ENCODE measurements at places on chromosomes 5 and 9.

DNA sequence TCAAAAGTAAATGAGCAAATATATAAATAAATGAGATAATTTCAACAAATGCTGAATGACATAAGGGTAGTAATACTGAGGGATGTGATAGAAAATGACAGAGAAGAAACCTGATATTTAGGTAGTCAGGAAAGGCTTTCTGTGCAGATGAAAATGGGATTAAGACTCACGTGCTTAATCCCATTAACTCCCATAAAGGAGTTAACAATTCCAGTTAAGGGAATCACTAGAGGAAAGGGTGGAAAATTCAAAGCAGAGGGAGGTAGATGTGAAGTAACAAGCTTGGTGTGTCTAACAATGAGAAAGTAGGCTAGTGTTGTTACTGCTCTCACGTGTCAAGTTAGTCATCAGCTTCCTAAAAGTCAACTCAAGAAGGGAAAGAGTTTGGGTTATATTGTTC lies 90.5 kb upstream of the TRIM32 start:
- no peak overlapping the region for H3K27ac ChIP-seq
- H3K4me3 ChIP-seq = no peak overlapping the region
- H3K27me3 ChIP-seq = no peaks in the 10 kb centered on the region
- H3K36me3 ChIP-seq = no peaks in the 10 kb centered on the region

DNA sequence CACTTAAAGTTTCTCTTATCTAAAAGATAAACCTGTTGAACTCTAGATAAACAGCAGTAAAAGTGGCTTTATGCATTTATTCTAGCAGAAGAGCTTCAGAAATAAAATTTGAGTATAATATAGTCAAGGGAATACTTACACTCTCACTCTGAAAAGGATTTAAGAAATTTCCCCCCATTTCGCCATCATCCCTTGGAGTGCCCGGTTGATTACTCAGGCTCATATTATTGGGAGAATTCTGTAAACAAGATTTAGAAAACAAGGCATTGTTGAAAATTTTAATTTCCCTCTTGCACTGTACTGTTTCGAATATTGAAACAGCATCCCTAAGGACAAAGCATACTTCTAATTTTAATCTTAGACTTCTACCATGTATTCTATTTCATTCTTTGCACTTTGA lies 34.5 kb upstream of the ACOT12 start:
- no peak overlapping the region for H3K4me3 ChIP-seq
- H3K27ac ChIP-seq = no peak overlapping the region
- no peaks in the 10 kb centered on the region for H3K4me1 ChIP-seq

GRCh38 chr9:109520475-109521132 lies 22.5 kb upstream of the PTPN3 start:
- H3K4me1 ChIP-seq = no peaks in the 10 kb centered on the region
- H3K27me3 ChIP-seq = no peaks in the 10 kb centered on the region
- no peak for DNase-seq
- H3K4me3 ChIP-seq = no peak overlapping the region
- H3K36me3 ChIP-seq = no peaks in the 10 kb centered on the region

GRCh38 chr9:15144622-15145061 lies 162.4 kb downstream of the TTC39B start:
- H3K27me3 ChIP-seq = no peaks in the 10 kb centered on the region
- H3K4me3 ChIP-seq = no peak overlapping the region
- H3K36me3 ChIP-seq = no peaks in the 10 kb centered on the region
- peaks cover 7% of the 10 kb centered on the region for H3K4me1 ChIP-seq

DNA sequence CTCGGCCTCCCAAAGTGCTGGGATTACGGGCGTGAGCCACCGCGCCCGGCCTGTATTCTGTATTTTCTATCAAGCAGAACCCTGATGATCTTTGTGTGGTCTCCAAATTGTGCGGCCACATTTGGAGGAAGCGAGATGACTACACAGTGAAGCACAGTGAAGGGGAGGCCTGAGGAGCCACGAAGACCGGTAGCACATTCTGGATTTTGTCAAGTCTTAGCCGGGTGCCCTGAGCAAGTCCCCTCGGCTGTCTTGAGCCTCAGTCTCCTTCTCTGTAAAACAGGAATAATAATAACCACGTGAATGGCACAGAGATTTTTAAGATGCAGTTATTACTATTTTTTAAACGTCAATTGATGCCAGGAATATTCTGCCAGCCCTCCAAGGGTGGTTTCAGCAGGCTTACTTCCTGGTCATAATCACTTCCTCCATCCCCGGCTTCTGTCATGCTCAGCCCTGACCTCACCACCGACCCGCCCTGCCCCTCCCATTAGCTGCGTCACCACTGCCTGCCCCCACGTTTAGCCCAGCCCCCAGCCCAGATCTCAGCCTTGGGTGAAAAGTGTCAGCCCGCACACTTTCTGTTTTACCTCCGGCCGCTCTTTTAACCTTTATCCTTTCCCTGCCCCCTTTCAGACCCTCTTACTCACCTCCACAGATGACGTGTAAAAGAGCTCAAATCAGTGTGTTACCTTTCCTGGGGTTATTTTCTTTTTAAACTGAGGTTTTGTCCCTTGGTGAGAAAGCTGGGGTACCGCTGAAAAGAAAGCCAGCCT lies 27.0 kb upstream of the ERGIC1 start:
- no peaks in the 10 kb centered on the region for H3K36me3 ChIP-seq
- peak overlapping the region; percentile 30 for H3K4me3 ChIP-seq
- H3K4me1 ChIP-seq = peaks cover 12% of the 10 kb centered on the region

DNA sequence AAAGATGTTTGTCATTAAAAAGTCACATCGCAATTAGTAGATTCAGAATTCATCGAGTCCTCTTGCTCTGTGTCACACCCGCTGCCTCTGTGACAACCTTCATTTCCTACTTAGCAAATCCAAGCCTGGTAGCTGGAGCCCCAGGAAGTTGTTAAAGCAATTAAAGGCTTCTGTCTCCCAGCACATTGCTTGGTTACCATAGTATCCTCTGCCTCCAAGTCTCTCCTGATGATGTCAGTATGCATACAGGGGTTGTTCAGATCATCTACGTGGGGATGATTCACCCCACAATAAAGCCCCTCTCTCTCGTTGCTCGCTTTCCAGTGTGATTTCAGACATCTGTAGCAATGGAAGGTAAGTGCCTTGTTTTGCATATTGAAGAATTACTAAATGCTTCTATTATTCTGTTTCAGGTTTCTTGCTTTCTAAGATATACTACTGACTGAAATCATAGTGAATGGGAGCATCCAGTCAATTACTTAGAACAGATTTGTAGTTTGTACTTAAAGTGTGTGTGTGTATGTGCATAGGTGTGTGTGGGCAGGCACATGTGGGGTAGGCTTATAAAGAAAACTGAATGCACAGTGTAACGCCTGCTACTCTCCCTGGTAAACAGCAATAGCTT lies 52.9 kb downstream of the PAM start:
- no peaks in the 10 kb centered on the region for H3K27me3 ChIP-seq
- H3K27ac ChIP-seq = no peak overlapping the region
- H3K4me1 ChIP-seq = no peaks in the 10 kb centered on the region
- no peak for DNase-seq
- H3K4me3 ChIP-seq = no peak overlapping the region
- no peaks in the 10 kb centered on the region for H3K36me3 ChIP-seq
